ENCODE measurements at places on chromosomes 2 and 18.

GRCh38 chr2:200761266-200761665 is 50.4 kb upstream of the BZW1 start:
- DNase-seq, result no peak

- DNase-seq, result no peak
These were observed 11.6 kb downstream of the TMX3 start for GRCh38 chr18:68703326-68703725.

DNA sequence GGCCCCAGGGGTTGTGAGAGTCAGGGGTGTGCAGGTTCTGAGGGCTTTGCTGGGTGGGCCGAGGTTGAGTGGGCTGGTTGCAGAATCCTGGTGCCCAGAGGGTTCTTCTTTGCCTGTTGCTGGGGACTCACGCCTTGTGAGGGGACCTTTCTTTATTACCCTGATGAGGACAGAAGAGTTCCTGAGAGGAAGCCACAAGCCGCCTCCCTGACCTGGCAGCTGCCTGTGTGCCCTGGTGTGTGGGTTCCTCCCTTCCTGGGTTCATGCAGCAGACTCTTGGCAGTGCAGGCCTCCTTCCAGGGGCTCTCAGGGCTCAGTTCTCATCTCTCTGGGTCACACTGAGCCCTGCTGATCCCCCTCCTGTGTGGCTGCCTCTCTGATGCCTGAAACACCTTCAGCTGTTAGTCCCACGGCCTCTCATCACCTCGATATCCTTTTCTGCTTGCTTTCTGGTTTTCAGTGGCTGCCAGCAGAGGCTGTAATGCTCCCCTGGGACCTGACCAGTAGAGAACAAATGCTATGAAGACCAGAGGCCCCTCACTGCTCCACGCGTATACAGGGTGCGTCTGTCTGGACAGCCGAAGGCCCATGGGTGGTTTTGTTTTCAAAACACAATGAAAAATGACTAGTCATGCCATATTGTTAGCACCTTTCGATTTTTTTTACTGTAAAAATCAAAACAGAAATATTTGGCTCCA is 191.3 kb downstream of the AGAP1 start:
- no peak for DNase-seq

DNA sequence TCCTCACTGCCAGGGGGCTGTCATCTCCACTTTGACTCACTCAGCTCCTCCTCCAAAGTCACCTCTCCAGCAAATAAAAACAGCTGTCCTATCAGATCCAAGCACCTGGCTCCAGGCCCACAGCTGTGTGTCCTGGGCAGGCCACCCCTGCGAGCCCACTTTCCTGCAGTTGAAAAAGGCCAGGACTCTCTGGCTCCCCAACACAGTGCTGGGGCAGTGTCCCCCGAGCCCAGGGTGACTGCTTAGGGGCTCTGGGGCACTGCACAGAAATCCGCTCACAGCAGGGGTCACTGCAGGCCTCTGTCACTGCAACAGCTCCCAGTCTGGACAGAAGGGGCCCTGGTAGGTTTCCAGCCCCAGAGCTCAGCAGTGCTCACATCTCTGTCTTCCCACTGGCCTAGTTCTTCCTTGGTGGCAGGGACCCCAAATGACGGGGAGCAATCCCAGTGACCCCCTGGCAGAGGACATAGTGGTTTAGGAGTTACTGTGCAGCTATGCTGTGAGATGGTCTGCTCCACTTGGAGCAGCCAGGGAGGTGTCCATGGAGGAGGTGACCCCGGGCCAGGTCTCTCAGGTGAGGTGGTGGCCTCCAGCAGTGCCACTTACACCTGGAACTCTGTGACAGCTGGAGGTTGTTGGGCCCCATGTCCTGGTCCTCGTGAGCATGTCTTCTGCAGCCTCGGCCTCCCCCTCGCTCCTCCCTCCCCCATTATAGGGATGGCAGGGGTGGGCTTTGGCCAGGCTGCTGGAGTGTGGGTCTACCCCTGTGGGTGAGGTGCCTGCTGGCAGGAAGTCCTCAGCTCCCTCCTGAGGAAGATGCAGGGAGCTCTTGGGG is 35.5 kb downstream of the HS6ST1 start:
- no peak for DNase-seq

DNA sequence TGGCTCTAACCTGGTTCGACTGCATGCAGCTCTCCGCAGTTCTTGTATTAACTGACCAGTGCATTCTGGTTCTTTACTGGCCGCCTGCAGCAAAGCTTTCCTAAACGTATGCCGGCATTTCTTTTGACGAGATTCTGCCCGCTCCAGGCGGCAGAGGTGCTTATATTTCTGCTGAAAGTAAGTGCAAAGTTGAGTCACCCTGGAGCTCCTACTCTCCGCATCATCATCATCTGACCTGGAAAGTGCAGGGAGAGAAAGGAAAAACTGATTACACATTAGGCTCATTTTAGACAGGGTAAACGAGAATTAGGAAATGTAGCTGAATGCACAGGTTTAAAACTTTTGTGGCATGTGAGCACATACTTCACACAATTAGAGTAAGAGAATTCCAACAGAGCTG is 57.9 kb downstream of the INO80D start:
- DNase-seq, result no peak

GRCh38 chr2:146278881-146279280 is 1565.9 kb upstream of the ACVR2A start:
- no peak for DNase-seq

DNA sequence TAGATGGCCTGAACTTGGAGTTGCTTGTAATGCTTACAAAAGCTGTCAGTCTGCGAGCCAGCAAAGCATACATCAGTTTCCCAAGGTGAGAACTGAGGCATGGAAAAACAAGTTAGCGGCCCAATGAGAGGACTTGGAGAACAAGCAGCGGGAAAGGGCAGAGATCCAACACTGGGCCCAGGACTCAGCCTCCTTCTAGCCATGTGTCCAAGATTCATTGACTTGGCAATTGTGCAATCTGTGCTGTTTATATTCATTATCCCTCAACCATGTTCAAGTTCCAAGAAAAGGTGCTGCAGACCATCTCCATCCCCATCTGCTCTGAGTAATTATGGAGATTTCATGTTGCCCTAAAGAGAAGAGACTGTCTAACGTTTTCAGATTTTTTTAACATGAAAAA is 187.4 kb downstream of the ALK start:
- DNase-seq, result no peak

DNA sequence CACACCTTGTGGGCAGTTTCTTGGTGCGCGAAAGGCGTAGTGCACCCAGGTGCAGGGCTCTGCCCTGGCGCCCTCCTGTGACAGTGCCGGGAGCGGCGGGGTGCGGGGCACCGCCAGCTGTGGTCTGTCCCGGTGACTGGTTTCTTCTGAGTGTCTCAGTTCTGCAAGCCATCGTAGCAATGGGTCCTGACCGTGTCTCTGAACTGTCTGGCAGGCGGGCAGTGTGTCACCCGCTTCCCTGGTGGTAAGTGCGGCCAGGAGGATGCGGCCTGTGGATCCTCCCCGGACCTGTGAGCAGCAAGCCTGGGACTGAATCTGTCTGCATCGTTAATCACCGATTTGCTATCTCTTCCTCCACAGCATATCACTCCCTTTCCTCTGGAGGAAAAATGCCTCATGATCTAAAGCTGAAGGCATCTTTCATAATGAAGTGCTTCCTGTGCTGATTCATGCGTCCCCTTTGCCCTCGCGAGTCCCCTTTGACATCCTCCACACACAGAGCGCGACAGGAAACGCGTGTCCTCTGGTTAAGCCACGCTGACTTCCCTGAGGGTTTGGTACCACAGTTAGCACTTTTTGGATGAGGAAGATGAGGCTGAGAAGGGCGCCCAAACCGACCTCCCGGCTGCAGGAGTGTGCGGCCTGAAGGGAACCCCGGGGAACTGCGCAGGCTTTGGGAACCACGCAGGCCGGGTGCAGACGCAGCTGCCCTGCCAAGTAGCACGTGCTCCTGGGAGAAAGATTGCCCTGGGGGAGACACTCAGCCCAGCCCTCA is 416.0 kb upstream of the HS6ST1 start:
- DNase-seq, result no peak

DNA sequence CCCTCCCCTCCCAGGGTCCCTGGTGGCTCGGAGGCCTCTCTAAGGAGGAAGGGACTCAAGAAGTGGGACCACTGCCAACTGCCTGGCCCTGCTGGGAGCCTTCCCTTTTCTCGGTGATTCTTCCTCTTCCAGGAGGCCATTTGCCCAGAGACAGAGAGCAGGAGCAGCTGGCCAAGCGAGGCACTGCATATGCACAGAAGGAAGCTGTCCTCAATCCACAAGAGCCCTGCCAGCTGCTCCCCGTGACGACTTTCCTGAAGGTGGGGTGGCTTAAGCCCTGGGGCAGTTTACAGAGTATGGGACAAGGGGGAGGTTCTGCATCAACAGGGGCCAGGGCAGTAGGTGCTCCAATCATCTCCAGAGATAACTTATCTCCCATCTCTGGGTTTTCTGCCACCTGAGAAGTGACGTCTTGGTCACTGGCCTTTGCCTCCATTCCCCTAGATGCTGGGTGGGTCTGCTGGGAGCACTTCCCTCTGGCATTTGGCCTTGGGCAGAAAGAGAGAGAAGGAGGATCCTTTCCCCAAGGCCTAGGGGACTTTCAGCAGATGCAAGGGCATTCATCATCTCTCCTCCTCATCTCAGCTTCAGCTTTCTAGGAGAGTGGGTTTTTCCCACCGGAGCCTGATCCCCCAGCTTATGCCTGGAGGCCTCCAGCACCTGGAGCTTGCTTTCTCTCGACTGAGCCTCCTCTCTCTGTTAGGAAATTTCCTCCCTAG is 28.5 kb downstream of the CIB4 start:
- DNase-seq, result no peak

Measured in H54 (cell line).